PC-9 (cell line): ENCODE measurements at places on chromosomes 5 and 9.

DNA sequence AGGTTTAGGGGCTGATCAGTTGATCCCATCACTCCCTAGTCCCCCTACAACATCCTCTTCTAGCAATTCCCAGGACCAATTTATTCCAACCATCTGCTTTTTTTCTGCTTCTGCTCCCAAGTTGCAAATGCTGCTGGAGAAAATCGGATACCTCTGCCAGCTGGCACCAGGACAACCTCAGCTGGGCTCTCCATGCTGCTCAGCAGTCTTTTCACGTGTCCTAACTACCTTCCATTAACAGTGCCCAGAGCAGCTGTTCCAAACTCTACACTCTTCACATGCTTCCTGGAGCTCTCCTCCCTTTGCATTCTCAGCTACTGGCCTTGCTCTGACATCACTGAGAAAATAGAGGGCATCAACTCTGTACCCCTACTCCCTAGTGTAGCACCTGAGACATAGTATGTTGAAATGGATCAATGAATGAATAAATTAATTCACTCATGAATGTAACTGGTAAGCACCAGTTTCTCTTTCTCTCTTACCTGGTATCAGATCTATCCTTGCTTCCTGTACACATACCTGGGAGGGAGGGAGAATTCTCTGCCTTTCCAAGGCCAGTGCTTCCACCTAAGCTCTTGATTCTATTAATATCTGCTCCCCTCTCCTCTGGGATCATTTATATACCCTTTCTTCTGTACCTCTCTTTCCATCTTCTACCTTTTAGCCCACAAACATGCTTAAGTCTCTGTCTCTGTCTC, 191.0 kb downstream of the RAB3C start:
- no peak for DNase-seq

DNA sequence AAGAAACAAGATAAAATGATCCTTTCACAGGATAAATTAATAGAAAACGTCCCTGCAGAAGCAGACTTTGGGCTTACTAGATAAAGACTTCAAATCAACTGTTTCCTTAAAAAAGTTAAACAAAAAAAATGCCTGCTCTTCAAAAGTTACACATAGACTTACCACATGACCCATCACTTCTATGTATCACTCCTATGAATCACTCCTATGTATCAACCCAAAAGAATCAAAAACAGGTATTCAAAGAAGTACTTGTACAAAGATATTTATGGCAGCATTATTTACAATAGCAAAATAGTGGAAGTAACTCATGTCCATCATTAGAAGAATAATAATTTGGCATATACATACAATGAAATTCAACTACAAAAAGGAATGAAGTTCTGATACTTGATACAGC, 56.3 kb upstream of the PRDM9 start:
- no peak for DNase-seq

- no peak for DNase-seq
These were observed 209.8 kb downstream of the CSNK1G3 start for GRCh38 chr5:123721675-123722276.

GRCh38 chr5:1406681-1407640, 38.3 kb downstream of the SLC6A3 start:
- DNase-seq = no peak

DNA sequence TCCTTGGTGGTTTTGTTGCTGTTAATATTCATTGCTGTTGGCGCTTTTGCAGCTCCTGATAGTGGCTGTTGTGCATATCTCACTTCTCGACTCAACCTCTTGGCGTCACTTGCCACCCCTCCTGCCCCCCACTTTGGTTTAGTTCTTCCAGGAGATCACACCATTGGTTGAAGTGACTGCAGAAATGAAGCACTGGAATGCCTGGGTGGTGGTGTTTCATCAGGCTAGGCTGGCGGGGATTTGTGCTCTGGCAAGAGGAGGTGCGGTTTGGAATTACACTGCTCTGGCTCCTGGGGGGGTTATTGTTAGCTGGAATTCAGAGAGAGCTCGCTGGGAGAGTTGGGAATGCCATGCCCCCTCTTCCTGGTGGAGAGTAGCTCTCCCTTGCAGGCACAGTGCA, 11.5 kb downstream of the PRRC2B start:
- DNase-seq = no peak

GRCh38 chr9:6525326-6526045, 112.5 kb downstream of the UHRF2 start:
- DNase-seq = no peak

DNA sequence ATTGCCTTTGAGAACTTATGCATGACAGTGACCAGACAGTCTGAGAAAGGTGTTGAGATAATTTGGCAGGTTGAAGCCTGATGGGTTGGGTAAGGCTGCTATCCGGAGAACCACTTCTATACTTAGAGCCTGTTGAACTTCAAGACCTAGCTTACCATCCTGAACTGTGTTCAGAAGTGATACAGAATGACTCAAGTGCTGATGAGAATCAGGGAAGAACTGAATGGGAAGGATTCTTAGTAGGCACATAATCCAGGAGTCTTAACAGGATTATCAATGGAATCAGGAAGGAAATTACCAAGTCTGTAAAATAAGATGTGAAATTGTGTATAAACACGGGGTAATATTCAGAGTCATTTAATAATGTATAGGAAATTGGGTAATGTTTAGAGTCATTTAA, 9.0 kb upstream of the PAPPA start:
- no peak for DNase-seq

DNA sequence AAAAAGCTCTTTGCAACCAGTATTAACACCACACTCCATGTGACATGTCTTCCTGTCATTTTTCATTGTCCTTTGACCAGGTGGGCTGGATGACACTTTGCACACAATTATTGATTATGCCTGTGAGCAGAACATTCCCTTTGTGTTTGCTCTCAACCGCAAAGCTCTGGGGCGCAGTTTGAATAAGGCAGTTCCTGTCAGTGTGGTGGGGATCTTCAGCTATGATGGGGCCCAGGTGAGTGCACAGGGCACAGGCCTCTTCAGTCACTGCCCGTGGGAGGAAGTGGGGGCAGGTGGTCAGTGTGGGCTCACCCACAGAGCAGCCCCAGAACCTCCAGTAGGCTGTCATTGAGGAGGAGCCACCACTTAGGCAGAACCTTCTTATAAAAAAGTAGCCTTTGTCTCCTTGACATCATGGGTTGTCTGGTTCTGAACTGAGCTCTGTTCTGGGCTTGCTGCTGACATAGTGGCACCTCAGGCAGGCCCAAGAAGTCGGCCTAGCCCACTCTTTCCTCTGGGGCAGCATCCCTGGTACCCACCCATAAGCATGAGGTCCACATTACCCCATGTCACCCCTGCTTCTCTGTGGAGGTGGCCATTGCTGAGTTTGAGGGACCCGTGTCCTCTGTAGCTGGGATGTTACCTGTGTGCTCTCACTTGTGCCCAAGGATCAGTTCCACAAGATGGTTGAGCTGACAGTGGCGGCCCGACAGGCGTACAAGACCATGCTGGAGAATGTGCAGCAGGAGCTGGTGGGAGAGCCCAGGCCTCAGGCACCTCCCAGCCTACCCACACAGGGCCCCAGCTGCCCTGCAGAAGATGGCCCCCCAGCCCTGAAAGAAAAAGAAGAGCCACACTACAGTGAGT, 39.3 kb downstream of the SECISBP2 start:
- DNase-seq = no peak

- DNase-seq = no peak
These were observed 47.7 kb upstream of the TLX3 start for GRCh38 chr5:171261361-171261760.

GRCh38 chr5:122262103-122262502, 49.9 kb upstream of the SNCAIP start:
- DNase-seq = no peak

DNA sequence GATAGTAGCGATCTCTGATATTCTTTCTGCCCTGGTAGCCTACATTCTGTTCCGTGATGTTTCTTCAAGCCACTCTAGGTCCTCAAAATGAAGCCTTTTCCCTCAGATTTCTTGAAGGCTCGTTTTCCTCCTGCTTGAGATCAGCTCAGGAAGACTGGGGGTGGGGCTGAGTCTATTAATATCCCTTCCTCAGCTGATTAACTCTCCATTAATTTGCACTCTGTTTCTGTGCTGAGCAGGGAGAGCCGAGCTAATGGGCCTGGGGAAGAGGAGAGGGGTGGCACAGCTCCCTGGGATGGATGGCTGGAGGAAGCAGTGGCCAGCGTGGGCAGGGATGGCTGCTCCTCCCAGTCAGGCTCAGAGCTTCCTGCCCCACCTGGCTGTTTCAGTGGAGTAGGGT, 93.3 kb downstream of the PPARGC1B start:
- no peak for DNase-seq

DNA sequence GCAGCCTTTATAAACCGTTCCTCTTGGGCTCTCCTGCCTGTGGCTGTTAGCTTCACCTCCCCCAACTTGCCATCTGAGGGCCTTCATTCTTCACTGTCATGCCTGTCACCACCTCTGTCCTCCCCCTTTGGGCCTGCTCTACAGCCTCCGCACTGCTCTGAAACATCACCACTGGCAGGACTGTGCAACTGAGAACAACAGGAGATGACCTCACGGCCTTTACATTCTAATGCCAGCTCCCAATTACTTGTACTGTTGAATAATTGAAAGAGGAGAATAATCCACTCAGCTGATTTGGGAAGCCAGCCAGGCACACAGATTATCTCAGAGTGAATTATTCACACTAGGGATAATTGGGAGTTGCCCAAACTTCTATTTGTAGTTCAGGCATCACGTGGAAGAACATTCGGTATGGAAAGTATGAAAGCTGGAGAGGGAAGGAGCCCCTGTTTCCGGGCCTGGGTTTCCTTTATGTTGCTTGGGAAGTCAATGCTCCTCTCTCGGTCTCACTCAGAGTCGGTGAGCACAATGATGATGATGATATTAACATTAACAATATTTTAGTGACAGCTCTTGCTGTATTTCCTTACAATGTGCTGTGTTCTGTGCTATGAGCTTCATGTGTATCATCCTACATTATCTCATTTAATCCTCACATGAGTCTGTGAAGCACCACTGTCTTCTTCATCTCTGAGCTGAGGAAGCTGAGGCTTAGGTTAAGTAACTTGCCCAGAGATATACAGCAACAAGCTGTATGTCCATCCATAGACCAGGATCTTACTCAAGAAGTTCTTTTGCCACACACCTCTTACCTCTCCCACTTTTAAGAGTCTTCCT, 99.3 kb upstream of the LRRTM2 start:
- DNase-seq = no peak

- no peak for DNase-seq
These were observed 40.5 kb downstream of the GPR21 start for GRCh38 chr9:123073991-123074422.

DNA sequence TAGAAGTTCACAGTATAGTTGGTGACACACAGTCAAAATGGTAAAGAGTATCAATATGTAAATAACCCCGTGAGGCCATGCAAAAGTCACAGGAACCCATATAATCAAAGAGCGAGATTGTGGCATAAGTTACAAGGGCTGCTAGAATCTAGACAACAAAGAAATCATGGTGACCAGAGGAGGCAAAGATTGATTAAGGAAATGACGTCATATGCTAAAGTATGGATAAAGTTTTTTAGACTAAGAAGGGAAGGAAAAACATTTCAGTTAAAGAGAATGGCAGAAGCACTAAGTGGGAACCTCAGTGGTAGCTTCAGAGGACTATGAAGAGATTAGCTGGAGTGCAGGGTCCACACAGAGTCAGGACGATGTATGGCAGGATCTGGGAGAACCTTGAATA, 330.3 kb downstream of the NFIB start:
- no peak for DNase-seq

- DNase-seq = no peak
These were observed 288.3 kb downstream of the MLLT3 start for GRCh38 chr9:20333991-20334390.

GRCh38 chr5:34490506-34491250, 165.4 kb upstream of the RAI14 start:
- no peak for DNase-seq

DNA sequence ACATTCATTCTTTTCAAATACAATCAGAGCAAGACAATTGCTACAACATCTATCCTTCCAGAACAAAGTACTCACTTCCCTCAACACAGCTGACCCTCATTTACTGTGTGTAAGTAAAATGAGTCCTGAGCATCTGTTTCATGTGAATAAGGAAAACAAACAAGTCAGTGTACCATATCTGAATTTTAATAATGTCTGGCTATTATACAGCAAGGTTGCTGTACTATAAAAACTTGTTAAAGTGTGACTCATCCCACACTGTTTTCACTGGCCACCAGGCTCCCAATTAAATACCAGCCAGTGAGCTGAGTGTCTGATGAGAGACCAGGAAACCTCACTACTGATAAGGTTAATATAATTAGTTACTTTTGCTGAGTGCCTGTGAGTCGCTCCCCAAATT, 339.8 kb downstream of the AGTPBP1 start:
- DNase-seq = no peak

- DNase-seq = peak; percentile 59
These were observed 9.6 kb upstream of the NME5 start for GRCh38 chr5:138148811-138149210.

DNA sequence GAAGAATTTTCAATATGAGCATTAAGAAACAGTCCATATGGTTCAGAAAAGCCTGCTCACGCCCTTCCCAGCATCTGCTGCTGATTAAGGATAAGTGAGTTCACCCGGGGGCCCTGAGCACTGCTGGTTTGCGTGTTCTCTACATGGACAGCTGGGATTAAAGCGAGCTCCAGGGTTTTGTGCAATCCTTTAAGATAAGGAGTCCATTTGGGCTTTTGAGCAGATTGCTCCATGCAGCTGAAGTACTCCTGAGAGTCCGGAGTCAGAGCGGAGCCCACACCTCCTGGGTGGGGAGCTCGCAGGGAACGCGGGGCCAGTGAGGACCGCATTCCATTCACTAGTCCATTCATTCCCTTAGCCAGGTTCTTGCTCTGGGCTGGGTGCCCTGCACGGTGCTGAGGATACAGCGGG, 149.3 kb upstream of the COL5A1 start:
- no peak for DNase-seq

DNA sequence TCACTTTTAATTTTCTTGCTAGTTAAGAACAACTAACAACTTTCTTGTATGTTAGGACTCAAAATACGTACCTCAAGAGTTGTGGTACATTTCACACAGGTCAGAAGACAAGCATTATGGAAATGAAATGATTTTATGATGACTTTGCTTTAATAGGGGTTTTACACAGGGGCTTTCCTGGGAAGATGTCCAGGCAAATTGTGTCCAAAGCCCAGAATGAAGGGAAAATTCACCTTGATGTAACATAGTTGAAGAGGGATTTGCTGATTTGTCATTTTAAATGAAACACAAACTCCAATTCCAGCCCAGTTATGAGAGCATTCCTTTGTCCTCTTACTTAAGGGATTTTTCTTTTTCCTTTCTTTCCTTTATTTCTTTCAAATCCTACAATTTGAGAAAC, 89.2 kb downstream of the ARL15 start:
- no peak for DNase-seq

- no peak for DNase-seq
These were observed 94.2 kb upstream of the MTAP start for GRCh38 chr9:21708260-21708711.

GRCh38 chr5:38258319-38259061, at the start of gene EGFLAM:
EGFLAM (plus strand) TSS chr5:38258559; CDS start chr5:38258755, 196 bp downstream.
- DNase-seq = no peak

DNA sequence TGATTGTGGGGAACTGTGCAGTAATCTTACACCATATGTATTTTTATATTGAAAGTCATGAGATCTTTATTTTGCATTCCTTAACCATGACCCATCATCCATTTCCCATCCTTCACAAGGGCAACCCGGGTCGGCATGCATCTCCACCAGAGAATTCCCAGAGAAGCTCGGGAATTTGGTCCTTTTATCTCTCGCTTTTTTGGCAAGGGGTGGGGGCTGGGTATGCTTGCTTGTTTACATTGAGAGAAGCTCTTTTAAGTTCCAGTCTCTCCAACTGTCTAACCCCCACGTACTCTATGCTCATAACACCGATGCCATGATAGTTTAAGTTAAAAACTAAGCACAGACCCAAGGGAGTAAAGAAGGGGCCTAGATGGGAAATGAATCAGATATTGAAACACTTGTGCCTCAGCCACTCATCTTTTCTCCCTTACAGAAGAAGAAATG, 109.9 kb upstream of the NFIB start:
- DNase-seq = no peak
